Esophagus muscularis mucosa (tissue), 4 donors: ENCODE measurements at places on chromosomes 1 and 21. TPM values are rescaled to one million over a fixed set of nuclear protein-coding genes. Genes with fewer than 3 reads are reported as not detected.

The KRTAP11-1 gene
- not detected for total RNA-seq

The LCE1E gene
- not detected for total RNA-seq

- peaks cover 56% of the 10 kb centered on the region for H3K4me1 ChIP-seq
- no peak for DNase-seq
- no peaks in the 10 kb centered on the region for H3K27me3 ChIP-seq
- no peaks in the 10 kb centered on the region for H3K36me3 ChIP-seq
- H3K4me3 ChIP-seq, result no peak overlapping the region
- no peak overlapping the region for H3K27ac ChIP-seq
Observed at GRCh38 chr1:204475656-204476432, 18.8 kb downstream of the PIK3C2B start.

- H3K4me1 ChIP-seq, result no peaks in the 10 kb centered on the region
- no peaks in the 10 kb centered on the region for H3K36me3 ChIP-seq
- no peaks in the 10 kb centered on the region for H3K27me3 ChIP-seq
- no peak overlapping the region for H3K4me3 ChIP-seq
Observed at GRCh38 chr1:60419023-60419422, 345.5 kb upstream of the C1orf87 start.

The MIS18A gene
- total RNA-seq, result 3.2 TPM

The TMEM222 gene
- total RNA-seq, result 35.3 TPM

GRCh38 chr1:226568077-226568831 is 19.7 kb downstream of the STUM start:
- H3K4me1 ChIP-seq, result peaks cover 69% of the 10 kb centered on the region
- no peak for DNase-seq
- H3K4me3 ChIP-seq, result no peak overlapping the region
- H3K27me3 ChIP-seq, result no peaks in the 10 kb centered on the region
